Lung microvascular endothelial cell (primary cell): ENCODE measurements at places on chromosomes 7 and 10. TPM values are rescaled to one million over a fixed set of nuclear protein-coding genes. Genes with fewer than 3 reads are reported as not detected.

The CAMK2B gene
- total RNA-seq: under 0.01 and 0.22 TPM in 2 replicates

The ABLIM1 gene
- total RNA-seq: 34.3 and 38.6 TPM in 2 replicates

The PITRM1 gene
- total RNA-seq: 35.9 and 54.0 TPM in 2 replicates

The CTAGE8 gene
- total RNA-seq: not detected in 2 replicates

The MSRB2 gene
- total RNA-seq: 9.2 and 10.3 TPM in 2 replicates

The CRYGN gene
- not detected in 2 replicates for total RNA-seq

The PKD1L1 gene
- total RNA-seq: 0.20 and 0.44 TPM in 2 replicates

The LHFPL3 gene
- not detected in 2 replicates for total RNA-seq

The EXOSC1 gene
- 20.6 and 23.1 TPM in 2 replicates for total RNA-seq

The DPYSL4 gene
- 0.40 and 11.8 TPM in 2 replicates for total RNA-seq

DNA sequence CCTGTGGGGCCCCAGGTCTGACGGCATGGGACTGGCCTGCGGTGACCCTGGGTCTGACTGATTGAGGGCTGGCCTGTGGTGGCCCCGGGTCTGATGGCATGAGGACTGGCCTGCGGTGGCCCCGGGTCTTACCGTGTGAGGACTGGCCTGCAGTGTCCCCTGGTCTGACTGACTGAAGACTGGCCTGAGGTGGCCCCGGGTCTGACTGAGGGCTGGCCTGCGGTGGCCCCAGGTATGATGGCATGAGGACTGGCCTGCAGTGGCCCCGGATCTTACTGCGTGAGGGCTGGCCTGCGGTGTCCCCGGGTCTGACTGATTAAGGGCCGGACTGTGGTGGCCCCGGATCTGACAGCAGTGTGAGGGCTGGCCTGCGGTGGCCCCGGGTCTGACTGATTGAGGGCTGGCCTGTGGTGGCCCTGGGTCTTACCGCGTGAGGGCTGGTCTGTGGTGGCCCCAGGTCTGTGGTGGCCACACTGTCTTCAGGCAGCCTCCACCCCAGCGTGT, 10.9 kb downstream of the JAKMIP3 start:
- DNase-seq: no peak

DNA sequence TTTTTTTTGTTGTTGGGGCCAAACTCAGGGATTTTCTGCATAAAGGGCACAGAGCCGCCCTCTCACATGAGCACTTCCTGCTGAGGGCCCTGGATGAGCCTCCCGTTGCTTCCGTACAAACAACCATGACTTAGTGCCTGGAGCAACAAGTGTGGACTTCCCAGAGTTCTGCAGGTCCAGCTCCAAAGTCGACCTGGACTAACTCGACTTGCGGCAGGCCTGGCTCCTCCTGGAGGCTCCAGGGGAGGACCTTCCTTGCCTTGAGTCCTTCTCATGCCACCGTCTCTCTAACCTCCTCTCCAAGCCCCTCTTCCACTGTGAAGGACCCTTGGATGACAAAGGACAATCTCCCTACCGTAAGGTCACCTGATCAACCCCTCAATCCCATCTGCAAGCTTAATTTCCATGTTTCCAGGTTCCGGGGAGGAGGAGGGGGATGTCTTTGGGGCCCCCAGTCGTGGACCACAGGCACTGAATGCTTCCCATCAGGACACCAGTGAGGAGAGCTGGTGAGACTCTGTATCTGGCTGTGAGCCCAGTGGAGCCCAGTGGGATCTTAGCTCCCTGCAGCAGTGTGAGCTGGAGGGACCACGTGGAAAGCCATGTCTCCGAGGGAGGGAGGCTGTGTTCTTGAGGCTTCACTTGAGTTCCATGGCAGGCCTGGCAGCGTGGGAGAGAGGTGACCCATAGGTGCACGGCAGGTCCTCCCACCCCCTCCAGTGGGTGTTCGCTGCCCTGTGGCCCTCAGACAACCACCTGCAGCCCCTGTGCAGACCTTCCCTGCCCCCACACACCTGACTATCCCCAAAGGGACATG, 199.5 kb upstream of the PPP2R2D start:
- DNase-seq: no peak

GRCh38 chr7:150722431-150722931, 6.1 kb downstream of the GIMAP1 start:
- DNase-seq: peak; percentile 84

DNA sequence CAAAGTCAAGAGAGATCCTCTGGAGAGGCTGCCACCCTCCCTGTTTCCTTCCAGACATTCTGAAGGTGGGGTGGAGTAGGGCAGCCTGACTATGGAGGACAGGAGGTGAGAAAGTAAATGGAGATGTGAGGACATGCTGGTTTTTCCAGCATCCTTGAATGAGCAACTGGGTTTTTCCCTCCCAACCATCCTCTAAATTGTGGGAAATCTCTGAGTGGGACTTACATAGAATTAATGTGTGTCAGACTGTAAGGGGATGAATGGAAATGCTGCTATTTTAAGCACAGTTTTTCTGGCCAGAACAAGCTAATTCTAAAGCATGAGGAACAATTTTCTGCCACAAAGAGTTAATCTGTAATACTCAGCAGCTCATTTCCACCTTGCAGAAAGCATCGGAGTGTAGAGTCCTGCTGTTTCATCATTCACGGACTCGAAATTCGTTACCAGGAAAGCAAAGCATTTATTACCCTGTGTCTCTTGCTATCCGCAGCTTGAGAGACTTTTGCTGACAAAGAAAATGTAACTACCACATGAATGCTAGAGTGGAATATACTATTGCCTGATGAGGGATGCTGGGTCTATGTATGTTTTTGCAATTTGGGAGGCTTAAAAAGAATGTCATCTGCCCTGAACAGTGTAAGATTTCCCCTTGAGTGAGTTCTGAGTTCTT, 213.0 kb downstream of the CELF2 start:
- no peak for DNase-seq

DNA sequence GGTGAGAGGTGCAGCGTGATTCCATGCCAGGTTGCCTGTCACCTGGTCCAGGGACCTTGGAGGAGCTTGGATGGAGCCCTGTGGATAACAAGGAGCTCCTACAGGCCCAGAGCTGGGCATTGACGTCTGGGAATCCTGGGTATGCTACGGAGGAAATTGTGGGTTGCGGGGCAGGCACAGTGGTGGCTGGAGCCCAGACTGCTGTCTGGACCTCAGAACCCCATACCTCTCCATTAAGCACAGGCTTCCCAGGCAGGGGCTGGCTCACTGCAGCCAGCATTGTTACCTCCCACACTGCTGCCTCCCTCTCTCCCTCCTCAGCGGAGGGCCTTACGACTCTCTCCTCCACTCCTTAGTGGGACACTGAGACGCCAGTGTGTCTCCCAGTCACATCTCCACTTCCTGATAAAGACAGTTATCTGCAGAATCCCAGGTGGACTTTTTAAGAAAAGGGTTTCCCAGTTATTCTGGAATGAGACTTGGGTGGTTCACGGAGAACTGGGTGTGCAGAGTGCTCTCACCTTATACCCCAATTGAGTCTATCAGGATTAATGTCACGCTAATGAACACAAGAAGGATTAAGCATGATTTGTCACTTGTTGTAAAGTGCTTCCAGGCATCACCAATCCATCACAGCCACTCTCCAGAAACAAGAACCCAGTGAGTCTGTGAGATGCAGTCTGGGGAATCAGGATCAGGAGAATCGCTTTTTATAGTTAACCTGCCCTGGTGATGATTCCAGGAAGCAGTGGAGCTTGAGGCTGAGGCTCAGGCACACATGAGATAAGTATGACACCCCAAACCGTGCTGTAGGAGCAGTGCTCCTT, 309.4 kb downstream of the RPS24 start:
- DNase-seq: no peak

GRCh38 chr10:104028823-104029520, 56.7 kb downstream of the COL17A1 start:
- no peak for DNase-seq

DNA sequence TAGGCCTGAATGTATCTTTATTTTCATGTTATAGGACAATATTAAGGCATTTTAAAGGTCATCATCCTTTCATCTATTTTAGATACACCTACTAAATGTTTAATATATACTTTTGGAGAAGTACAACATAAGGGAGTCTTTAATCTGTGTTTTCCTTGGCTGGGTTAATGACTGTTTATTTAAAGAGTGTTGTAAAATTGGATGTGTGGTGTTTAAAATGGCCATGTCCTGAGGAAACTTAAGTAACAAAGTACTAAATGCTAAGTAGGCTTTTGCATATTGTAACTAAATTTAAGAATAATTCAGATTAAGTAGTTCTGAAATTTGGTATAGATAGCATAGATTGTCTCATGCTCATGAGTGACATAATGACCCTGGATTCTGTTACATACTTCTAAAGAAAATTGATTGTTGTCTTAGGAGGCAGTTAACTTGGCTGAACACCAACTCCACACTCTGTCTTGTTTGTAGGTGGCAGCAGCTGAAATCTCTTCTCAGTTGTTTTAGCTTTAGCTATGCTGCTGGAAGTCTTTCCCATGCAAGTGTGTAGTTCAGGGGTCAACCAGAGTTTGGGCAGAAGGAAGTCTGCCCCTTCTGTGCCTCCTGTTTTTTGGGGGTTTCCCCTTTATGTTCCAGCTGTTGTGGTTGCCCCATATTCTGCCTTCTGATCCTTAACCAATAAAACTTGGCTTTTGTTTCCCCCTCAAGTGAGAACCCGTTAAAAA, 29.2 kb downstream of the DLD start:
- DNase-seq: peak; percentile 36

DNA sequence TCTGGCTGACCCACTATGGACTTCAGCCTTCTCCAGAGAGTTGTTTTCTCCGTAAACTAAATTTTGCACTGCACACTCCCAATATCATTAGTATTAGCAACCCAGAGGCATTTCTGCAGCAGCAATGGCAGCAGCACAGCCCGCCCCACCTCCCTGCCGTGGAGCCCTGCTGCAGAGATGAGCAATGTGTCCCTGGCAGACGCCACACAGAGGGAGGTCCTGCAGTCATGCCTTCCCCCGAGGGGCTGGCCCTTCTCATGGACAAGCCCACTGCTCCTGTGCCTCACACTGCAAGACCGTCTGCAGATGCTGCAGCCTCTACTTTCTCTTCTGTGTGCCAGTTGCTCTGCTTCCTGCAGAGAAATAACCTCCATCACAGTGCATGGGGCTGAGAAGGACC, 393.4 kb upstream of the MKI67 start:
- DNase-seq: no peak

GRCh38 chr7:39238234-39238869, 260.6 kb downstream of the POU6F2 start:
- DNase-seq: no peak

- DNase-seq: no peak
These were observed 4.9 kb upstream of the CAMK2B start for GRCh38 chr7:44330331-44330730.

GRCh38 chr10:42367532-42368230, 270.7 kb downstream of the ZNF33B start:
- DNase-seq: peak; percentile 88

DNA sequence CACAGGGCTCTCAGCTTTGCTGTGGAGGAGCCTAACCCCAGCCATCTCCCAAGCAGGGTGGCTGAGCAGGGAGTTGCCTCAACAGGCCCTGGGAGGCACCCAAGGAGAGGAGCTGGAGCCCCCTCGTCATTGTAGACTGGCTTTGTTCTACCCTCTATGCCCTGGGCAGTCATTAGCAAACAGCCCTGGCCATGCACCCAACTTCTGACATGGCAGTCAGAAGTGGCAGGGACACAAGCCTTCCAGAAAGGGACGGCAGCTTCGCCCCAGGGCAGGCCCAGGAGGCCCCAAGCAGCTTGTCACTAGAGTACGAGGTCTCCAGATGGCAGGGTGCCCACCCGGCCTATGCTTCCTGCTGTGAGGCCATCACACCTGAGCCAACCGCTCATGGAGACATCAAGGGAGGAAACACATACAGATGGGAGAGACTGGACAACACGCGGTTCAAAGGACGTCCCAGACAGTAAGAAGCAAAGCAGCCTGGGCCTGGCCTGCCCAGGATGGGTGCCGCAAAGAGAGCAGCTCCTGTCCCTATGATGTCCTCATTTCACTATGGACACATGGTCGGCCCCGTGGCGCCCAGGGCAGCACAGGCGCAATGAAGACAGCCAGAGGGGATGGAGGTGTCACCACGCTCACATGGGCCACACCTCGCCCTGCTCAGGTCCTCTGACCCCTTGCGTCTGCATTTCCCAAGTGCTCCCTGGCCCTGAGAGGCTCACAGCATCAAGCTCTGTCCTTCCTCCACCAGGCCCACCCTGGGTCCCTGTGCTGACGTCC, 190.9 kb upstream of the CXCL12 start:
- no peak for DNase-seq

GRCh38 chr10:45418849-45419675, 45.0 kb downstream of the ALOX5 start:
- peak; percentile 68 for DNase-seq

DNA sequence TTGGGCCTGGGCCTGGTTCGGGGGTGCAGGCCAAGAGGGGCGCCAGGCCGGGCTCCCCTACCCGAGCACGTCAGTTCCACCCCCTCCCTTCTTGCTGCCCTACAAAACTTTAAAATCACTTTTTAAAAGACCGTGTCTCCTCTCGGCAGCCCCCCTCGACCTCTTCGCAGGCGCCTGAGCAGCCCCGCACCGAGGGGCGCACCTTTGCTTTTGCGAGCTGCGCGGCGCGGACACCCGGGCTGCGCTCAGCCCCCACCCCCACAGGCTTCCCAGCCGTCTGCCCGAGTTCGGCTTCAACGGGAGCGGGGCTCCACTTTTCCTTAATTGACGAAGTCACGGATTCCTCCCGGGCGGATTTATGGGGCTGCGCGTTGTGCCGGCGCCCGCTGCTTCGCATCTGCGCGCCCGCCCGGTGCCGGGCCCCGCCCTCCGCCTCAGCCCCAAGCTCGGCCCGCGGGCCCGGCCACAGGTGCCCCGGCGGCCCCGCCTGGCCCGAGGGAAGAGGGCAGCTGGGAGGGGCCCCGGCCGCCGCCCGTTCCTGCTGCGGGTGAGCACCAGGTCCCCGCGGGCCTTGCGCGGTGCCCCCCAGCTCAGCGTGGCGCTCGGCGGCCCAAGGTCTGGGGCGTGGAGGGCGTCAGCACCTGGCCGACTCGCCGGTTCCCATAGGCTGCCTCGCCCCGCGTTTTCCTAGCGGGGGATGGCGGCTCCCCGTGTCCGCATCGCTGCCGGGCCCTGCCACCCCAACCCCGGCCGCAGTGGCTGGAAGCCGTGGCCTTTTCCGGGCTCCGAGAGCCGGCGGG, 10.8 kb upstream of the MNX1 start:
- no peak for DNase-seq

DNA sequence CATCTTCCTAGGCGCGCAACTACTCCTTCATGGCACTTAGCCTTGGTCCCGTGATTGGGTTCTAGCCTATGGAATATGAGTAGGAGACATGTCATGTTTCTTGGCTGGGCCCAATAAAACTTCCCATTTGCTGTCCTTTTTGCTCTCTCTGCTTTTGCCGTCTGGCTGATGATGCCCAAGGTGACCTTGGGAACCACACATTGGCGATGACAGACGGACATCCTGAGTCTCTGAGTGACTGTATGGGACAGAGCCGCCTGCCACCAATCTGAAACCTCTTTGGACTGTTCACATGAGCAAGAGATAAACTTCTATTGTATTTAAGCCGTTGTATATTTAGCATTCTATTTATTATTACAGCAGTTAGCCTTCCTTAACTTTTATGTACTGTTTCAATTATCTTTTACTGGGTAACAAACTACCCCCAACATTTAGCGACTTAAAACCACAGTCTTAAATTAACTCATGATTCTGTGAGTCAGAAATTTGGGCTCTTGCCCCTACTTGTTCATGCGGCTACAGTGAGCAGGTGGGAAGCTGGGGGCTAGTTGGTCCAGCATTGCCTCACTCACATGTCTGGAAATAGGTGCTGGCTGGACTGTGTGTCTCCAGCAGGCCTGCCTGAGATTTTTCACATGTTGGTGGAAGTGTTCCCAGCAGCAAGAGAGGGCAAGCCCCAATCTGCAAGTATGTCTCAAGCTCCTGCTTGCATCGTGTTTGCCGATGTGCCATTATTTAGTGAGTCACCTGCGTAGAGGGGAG, 71.7 kb downstream of the NOD1 start:
- DNase-seq: no peak

- DNase-seq: no peak
These were observed 298.3 kb upstream of the FZD8 start for GRCh38 chr10:35940141-35941041.
